ENCODE measurements at places on chromosomes 11 and 22.

- DNase-seq: no peak
These were observed 17.1 kb upstream of the MED17 start for GRCh38 chr11:93767018-93767417.

DNA sequence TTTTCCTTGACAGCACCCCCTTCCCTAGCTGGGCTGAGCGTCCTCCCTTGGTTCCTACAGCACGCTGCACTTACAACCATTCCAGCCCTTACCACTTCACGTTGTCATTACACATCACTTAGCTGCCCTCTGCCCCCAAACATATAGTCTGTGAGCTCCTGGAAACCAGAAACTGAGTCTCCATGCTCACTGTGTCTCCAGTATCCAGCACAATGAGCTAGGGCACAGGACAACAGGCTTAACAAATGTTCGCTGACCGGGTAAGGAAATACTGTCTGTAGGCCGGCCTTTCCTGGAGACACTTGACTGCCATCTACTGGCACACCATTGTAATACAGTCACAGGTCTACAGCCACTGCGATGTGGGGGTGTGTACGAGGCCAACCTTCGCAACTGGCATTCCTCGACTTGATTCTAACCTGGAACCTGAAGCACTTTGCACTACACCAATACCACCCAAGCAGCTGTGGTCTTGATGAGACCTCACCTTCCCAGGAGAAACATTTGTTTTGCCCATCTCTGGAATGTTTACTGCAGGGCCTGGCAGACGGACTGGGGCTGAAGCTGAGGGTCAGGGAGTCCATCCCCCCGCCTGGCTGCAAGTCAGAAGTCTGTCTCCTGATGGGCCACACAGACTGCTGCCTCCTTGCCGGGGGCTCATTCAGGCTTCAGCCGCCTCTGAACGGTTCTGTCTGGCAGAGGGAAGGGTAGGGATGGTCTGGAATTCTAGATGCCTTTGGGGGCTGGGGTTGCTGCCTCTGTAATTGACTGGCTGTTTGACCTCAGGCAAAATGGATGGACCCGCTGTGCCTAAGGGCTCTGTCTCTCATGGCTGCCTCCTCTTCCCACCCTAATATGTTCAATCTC is 72.0 kb downstream of the SYN3 start:
- peak; percentile 35 for DNase-seq

GRCh38 chr22:21938906-21939305 is 13.7 kb downstream of the PPM1F start:
- DNase-seq: no peak

DNA sequence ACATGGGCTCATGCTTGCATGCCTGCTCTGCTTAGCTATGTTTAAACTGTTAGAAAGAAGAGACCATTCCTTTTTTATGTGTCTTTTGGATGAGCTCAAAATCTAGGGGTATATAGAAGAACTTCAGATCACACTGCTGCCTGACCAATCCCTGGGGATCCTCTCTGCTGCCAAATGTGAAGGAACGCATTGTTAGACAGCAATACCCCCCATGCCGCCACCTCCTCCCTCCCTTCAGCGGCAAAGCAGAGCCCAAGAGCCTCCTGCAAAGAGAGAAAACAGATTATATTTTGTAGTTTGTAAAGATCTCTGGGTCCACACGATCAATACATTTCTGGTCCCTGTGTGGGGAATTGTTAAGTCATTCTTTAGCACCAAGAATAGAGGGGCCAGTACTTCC is 677.6 kb downstream of the NTM start:
- no peak for DNase-seq

GRCh38 chr22:20758688-20759087 is 15.2 kb upstream of the SERPIND1 start:
- DNase-seq: no peak

GRCh38 chr11:122923302-122923701 is 40.7 kb downstream of the JHY start:
- DNase-seq: no peak
